Fibroblast of lung (primary cell): ENCODE measurements at places on chromosomes 7 and 10. TPM values are rescaled to one million over a fixed set of nuclear protein-coding genes. Genes with fewer than 3 reads are reported as not detected.

Gene NRCAM
- 1.2 and 2.2 TPM in 2 replicates for polyA plus RNA-seq

DNA sequence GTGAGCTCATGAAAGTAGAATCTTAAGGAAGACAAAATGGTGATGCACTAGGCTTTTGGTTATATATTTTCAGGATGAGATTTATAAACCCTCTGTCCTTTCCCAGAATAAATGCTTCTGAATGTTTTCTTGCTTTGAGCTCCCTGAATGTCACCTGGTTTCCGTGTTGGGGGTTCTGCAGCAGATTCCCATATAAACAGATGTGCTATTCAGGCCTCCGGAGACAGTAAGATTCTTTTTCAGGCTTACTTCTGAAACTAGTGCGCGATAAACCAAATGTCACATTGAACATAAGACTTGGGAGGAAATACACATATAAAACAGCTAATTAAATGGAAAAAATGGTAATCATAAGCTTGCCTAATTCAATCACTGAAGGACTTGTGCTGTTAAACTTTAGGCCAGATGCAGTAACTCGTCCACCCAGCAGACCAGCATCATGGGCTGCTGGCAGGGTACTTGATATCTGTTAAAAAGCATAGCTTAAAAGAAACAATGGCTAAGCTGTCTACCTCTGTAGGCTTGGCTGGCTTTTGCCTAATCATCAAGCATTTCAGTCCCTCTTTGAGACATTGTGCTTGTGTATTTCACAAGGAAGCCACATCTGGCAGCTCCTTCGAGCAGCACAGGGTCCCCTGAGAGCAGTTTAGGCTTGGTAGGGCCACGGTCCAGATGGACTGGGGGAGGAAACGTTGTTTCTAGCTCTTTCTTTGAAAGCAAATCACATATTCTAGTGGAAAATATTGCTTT lies 281.2 kb upstream of the KIAA1217 start:
- no peaks in the 10 kb centered on the region for H3K27me3 ChIP-seq
- no peaks in the 10 kb centered on the region for H3K4me1 ChIP-seq
- DNase-seq: no peak
- H3K27ac ChIP-seq: no peak overlapping the region

DNA sequence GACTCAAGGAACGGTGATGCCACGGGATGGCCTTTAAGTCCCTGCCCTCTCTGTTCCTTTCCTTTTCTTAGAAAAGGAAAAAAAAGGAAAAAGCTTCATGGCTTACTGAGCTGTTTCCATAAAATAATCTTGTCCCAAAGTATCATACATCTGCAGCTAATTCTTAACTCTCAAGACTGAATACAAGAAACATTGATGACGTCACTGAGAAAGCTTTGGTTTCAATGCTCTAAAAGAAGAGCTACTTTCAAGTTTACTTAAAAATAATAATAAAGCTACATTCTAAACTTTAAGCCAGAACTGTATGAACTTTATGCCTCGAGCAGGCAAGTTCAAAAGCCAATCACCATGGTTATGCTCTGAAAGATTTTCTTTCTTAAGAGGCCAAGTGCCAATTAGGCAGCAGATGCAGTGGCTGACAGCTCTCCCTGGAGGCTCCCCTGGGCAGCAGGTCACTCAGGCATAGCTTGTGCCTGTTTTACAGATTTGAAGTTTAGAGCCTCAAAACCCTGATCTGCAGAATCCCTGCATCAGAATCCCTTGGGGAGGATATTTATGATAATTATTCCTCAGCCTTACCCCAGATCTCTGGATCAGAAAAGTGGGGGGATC lies 165.0 kb downstream of the CHN2 start:
- no peak for DNase-seq
- no peaks in the 10 kb centered on the region for H3K4me1 ChIP-seq
- no peaks in the 10 kb centered on the region for H3K27me3 ChIP-seq
- H3K4me3 ChIP-seq: no peak overlapping the region
- no peaks in the 10 kb centered on the region for H3K36me3 ChIP-seq
- no peak overlapping the region for H3K27ac ChIP-seq

DNA sequence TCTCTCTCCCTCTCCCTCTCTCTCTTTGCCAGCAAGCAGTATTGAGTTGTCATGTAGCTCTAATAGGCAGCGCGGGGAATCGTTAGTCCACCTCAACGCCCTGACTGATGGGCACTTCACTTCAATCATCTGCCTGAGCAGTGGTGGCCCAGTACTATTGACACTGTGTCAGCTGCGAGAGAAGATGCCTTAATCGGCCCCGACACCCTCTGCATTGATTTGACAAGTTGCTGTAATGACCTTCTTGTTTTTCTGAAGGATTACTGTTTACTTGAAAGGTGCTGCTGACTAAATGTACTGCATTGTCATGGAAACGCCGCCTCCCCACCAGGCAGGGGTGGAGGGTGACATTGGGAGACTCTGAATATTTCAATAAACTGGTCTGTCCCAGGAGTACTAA lies 913.8 kb downstream of the KCNMA1 start:
- no peak overlapping the region for H3K27ac ChIP-seq
- H3K27me3 ChIP-seq: peaks cover 3% of the 10 kb centered on the region
- no peaks in the 10 kb centered on the region for H3K36me3 ChIP-seq
- no peak for DNase-seq
- no peak overlapping the region for H3K4me3 ChIP-seq
